Non-pigmented ciliary epithelial cell (primary cell): ENCODE measurements at places on chromosomes 11 and 22.
A peak's percentile ranks its signal among the peaks of the same experiment; 100 is the strongest.

DNA sequence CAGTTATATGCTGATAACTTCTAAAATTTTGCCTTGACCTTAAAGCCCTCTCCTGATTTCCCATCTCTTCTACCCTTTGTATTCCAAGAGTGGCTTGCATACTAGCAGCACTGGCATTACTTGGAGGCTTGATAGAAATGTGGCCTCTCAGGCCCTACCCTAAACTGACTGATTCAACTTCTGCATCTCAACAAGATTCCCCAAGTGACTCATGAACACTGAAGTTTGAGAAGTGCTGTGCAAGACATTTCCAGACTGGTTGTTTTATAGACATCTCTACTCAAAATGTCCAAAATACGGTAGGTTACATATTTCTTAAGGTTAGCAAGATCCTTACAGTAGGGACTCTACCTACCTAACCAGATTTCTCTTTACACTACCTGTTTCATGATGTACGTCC lies 48.6 kb downstream of the SESN3 start:
- DNase-seq = no peak

- DNase-seq = no peak
Measured at GRCh38 chr11:113736323-113736722, 30.2 kb upstream of the TMPRSS5 start.

- DNase-seq = no peak
Measured at GRCh38 chr11:5626196-5626595, 1.4 kb downstream of the TRIM34 start.

DNA sequence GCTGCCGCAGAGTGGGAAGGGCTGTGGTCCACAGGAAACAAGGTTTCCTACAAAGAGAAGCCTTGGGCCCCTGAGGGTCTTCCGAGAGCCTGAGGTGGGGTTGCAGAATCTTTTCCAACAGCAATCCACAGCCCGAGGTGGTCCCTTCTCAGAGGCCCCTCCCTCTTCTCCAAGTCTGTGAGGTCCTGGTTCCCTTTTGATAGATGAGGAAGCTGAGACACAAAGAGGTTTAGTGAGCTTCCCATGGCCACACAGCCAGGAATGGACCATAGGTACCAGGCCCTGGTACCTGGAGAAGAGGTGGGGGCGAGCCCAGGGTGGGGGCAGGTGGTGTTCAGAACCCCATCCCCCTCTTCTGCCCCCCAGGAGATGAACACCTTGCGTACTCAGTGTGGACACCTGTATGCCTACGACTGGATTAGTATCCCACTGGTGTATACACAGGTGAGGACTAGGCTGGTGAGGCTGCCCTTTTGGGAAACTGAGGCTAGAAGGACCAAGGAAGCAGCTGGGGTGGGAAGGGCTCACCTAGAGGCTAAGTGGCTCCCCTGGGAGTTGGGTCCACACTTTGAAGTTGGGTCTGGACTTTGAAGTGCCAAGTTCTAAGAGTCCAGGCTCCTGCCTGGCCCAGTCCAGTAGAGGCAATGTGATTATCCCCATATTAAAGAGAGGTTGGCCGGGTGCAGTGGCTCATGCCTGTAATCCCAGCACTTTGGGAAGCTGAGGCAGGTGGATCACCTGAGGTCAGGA lies 7.0 kb downstream of the BEST1 start:
- DNase-seq = no peak

- no peak for DNase-seq
Measured at GRCh38 chr11:66070604-66071380, 720 bp downstream of the PACS1 start.

- DNase-seq = no peak
Measured at GRCh38 chr11:96232132-96232531, 110.9 kb downstream of the MAML2 start.

DNA sequence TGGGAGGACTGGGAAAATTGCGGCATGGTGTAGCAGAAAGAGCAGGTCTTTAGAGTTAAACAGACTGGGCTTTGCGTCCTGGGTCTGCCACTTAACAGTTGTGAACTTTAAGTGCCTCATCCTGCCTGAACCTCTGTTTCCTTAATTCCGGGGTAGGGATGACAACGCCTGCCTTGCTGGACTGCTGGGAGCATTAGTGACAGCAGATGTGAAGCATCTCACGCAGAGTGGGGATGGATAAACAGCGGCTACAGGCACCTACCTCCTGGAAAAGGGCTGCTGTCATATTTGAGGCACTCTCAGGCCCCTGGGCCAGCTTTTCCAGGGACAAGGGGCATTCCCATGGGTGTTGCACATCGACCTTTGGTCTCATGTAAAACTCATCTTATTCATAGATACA lies 572.2 kb downstream of the TBC1D22A start:
- no peak for DNase-seq

DNA sequence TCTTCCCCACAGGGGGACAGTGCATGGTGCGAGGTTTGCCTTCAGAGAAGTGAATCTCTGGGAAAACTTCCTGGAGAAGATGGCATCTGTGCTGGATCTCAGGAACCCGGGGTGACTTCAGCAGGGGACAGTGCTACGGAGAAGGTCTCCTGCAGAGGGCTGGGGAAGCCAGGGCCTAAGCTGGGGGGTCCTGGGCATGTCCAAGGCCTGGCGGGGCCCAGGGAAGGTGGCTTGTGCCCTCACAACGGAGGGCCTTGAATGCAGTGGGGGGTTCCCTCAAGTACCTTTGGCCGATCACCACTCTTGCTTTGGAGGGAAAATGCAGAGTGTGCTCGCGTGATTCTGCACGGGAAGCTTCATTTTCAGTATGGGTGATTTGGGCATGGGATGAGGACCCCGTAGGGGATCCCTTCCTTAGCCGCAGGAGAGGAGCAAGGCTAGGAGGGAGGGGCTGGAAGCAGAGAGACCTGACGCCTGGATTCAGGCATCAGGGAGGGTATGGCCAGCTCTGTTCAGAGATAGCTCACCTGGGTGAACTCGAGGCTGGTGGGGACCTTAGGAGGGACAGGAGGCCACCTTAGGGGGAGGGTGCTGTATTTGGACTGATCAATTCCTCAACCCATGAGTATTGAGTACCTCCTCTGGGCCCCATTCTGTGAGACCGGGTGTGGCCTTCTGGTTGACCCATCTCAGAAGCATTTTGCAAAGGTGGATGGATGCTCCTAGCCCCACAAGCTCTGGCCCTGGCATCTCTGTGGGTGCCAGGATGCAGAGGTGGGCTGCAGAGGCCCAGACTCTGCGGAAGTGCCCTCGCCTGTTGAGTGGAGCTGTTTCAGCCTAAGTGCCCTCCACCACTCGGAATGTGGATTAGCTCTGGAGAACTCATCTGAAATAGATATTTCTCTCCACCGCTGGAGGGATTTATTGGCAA lies 529.4 kb downstream of the TBC1D22A start:
- no peak for DNase-seq

- no peak for DNase-seq
Measured at GRCh38 chr11:122354025-122354697, 238.1 kb upstream of the BLID start.

GRCh38 chr11:119038884-119039283 lies 8.2 kb upstream of the SLC37A4 start:
- DNase-seq = no peak

DNA sequence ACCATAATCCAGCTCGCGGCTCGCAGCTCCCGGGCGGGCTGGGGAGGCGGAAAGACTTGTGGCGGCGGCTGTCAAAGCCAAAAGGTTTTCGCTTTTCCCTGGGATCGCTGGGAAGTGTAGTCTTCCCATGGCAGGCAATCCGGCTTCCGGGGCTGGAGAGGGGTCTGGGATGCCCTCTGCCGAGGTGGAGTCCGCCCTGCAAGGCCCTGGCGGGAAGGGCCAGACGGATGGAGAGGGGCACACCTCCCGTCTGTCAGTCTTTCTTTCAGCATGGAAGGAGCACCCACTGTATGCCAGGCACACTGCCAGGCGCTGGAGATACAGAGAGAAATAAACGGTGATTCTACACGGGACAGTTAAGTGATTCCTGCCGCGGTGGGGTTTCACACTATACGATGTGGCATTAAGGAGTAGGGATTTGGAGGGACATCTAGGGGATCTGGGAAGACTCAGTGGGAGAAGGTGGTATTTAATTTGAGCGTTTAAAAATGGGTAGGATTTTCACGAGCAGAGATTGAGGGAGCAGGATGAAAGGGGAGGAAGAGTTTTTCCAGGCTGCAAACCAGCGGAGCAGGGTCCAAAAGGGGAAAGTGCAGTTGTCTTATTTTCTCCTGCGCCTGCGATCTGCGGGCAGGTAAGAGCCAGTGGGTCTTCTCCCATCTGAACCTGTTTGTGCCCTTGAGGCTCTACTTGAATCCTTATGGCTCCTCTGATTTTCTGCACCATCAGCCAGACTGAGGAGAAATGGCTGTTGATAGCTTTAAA lies at the start of gene BACE1:
Gene BACE1 (minus strand): TSS at position 60 of the 765 bp plus-strand sequence. CDS start 461 bp downstream, outside the sequence.
- no peak for DNase-seq

- no peak for DNase-seq
Measured at GRCh38 chr11:36086366-36086765, 142.5 kb downstream of the LDLRAD3 start.

GRCh38 chr11:27868226-27868625 lies 168.0 kb upstream of the BDNF start:
- DNase-seq = no peak

DNA sequence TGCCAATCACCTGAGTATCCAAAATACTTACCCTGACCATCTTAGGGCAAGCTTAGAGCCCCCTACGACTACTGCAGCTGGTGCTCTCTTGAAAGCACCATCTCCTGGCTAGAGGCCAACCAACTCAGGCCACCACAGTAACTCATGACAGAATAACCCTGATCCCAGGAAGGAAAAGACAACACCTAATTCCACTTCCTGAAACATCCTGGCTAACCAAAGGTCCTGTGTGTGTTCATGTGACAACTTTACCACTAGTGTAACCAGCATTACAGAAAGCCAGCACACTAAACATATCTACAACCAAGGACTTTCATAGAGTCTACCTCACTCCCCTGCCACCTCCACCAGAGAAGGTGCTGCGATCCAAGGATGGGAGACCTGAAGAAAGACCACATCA lies 17.4 kb upstream of the TMEM45B start:
- DNase-seq = no peak

DNA sequence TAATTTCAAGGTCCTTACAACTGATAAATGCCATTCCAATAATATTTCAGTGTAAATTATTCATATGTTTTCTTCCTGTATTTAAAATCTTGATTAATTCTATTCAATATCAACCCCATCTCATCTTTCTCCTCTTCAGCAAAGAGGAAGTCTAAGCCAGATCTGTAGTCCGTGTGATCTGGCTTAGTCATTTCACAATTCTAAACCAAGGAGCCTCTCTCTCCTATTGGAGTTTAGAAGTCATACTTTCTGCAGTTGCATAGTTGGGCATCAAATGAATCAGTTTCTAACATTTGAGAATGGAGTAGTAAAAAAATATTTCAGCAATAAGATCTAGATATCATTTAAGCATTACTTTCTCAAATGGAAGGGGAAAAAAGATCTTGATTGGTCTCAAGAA lies 354.9 kb downstream of the JRKL start:
- DNase-seq = no peak

- DNase-seq = peak; percentile 79
Measured at GRCh38 chr11:96307776-96308140, 35.2 kb downstream of the MAML2 start.

DNA sequence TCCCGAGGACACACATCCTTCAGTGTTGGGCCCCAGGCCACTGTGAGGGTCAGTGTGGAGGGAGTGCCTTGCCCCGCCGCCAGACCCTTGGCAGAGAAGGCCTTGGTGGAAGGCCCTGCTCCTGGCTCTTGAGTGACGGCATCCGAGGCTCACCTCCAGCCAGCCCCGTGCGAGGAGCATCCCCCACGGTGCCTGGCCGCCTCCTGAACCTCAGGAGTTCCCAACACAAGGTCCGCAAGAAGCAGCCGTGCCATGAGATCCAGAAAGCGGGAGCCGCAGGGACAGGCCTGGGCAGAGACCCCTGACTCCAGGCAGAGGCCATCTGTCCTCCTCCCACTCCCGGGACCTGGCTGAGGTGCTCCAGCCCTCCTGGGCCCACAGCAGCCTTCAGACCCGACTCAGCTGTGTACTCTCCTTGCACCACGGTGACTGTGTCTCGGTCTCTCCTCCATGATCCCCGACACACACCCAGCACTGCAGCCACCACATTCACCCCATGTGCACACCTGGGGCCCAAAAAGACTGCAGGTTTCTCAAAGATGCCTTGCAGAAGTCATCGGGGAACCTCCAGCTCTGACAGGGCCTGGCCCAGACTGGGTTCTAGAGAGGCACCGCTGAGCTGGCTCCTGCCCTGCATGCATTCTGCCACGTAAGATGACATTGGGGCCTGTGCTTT lies 870.2 kb downstream of the BRD1 start:
- DNase-seq = no peak

DNA sequence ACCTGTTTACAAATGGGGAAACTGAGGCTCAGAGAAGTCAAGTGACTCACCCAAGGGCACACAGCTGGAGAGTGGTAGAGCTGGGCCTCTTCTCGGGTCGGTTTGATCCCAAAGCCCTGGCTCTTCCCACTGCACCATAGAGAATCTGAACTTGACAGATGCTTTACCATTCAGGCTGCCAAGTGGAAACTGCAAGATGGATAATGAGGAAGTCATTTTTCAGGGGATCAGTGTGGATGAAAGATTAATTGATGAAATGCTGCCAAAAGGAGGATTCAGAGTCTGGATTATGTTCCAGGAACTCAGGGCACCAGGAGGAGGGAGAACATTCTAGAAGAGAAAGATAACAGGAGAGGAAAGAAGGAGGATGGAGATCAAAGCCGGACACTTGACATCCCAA lies 185.9 kb upstream of the ZBED5 start:
- DNase-seq = no peak
